ENCODE measurements at places on chromosomes 2 and 18. TPM values are rescaled to one million over a fixed set of nuclear protein-coding genes. Genes with fewer than 3 reads are reported as not detected.

Gene CFAP65
- not detected for total RNA-seq

Gene CNDP1
- total RNA-seq = not detected

Gene TRMT61B
- total RNA-seq = 16.1 TPM

Gene ITGA6
- 191 TPM for total RNA-seq

Gene ANKRD62
- 0.13 TPM for total RNA-seq

Gene VAMP8
- total RNA-seq = 41.3 TPM

Gene NETO1
- not detected for total RNA-seq

Gene M1AP
- 1.0 TPM for total RNA-seq

Gene CAPN13
- total RNA-seq = not detected

Gene GTF2A1L
- not detected for total RNA-seq

All from bronchial epithelial cell (primary cell).